ENCODE measurements at places on chromosomes 12 and 14.

DNA sequence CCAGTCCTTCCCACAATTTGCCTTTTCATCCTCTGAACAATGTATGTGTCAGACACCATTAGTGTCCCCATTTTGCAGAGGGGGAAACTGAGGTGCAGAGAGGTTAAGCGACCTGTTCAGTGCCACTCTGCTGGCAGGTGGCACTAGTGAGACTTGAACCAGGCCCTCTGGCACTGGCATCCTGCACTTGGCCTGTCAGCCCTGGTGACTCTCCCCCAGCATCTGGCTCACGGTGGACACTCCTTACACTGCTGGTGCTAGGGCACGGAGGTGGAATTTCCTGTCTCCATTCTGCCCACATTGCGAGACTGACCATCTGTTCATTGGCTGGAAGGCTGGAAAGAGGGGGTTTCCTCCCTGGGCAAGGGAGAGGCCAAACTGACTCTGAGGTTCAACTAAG lies 48.7 kb downstream of the CCNK start:
- no peak for DNase-seq

GRCh38 chr14:105532735-105533141 lies 6.4 kb downstream of the TMEM121 start:
- DNase-seq, result no peak

DNA sequence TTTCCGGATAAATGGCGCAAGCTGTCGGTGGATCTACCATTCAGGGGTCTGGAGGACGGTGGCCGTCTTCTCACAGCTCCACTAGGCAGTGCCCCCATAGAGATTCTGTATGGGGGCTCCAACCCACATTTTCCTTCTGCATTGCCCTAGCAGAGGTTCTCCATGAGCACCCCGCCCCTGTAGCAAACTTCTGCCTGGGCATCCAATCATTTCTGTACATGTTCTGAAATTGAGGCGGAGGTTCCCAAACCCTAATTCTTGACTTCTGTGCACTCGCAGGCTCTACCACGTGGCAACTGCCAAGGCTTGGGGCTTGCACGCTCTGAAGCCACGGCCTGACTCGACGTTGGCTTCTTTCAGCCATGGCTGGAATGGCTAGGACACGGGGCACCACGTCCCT lies 5.1 kb upstream of the SERPINA10 start:
- no peak for DNase-seq

DNA sequence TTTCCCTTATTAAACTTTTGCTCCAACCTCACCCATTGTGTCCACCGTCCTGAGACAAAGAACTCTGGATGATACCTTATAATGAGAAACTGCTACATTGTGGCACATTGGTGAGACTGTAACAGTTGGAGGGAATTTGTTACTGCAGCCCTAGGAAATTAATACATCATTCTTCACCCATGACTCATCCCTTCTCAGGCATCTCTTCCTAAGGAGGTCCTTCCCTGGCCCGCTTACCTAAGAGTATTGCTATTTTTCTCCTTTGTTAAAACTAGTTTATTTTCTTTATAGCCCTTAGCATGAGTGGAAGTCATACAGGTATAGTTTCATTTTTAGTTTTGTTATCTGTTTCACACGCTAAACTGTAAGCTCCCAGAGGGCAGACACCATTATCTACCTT lies 87.1 kb downstream of the TMEM260 start:
- no peak for DNase-seq

Measured in activated T-cell treated with anti-CD3 and anti-CD28 coated beads for 48 hours (primary cell).